BJ (cell line): ENCODE measurements at places on chromosomes 4 and X. TPM values are rescaled to one million over a fixed set of nuclear protein-coding genes. Genes with fewer than 3 reads are reported as not detected.

DNA sequence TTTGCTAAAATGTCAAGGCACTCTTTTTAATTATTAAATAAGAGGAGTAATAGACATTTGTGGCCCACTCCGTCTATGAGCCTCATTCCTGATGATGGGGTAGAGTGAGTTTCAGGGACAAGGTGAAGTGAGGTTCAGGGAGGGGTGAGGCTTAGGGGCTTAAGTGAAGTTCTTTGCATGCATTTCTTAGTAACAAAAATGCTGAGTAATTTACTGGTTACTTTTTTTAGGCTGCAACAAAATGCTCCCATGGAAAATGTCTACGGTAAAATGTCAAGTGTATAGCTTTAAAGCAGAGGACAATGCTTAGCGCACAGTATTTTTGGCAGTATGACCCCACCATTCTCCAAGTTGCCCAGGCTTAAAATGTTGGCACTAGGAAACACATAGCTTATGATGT lies 2.0 kb upstream of the USO1 start:
- DNase-seq, result no peak

DNA sequence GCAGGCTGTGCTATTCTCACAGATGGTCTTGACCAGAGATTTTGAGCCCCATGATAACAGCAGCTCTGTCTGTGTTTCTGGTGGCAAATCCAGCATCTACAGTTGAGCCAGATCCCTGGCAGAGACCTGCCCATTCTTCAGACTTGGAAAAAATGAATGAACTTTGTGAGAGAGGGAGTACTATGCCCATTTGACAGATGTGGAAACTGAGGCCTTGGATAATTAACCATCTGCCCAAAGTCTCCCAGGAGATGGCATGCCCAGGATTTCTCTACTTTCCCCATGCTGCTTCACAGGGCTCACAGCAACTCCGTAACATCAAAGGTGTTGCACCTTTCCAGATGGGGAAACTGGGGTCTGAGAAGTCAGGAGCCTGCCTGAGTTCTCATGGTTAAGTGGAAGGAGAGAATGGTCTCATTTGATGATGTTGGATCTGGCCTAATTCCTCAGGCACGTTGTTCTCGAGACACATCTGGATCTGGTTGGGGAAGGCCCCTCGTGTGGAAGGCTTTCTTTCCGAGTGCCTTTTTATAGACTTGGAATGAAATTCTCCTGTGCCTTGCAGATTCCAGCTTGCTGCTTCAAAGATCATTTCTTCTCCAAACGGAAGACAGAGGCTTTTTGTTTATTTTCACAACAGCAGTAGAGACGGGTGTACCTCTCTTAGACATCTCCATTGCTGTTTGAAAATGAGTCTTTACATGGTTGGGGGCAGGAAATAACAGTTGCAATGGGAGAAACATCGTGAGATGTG lies 73.3 kb upstream of the STX18 start:
- DNase-seq, result peak; percentile 91

GPRASP1 gene
- 0.60 and 1.2 TPM in 2 replicates for polyA plus RNA-seq

TMEM156 gene
- 0.07 and 0.15 TPM in 2 replicates for polyA plus RNA-seq
